Retina (tissue), 1 donor: ENCODE measurements at places on chromosomes 1 and 21.

- DNase-seq, result no peak
Observed at GRCh38 chr1:166844791-166845190, 5.5 kb downstream of the POGK start.

DNA sequence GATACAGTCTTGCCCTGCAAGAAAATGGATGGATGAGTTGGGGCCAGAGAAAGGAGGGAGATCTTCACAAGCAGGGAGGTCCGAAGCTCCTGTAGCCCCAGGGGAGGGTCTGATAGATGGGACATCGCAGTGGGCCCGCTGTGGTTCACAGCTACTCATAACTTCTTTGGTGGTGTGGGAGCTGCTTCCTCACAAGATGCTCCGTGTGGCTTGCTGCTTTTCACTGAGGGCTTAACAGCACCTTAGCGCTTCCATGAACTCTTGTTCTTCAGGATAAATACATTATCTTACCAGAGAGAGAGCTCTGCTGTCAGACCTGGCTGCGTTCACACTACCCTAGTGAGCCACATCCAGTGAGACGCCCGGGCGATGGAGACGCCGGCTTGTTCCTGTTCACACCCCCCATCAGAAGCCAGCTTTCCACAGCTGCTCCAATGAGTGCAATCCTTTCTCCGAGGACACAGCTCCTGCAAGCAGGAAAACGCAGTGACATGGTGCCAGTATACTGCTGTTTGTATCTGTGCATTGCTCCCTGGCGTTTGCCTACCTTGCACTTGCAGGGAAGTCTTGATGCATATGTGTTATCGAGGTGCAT lies 599.8 kb downstream of the AJAP1 start:
- no peak for DNase-seq

- no peak for DNase-seq
Observed at GRCh38 chr1:198680174-198680875, 41.5 kb downstream of the PTPRC start.

- no peak for DNase-seq
Observed at GRCh38 chr1:231216498-231216897, 24.5 kb upstream of the GNPAT start.

DNA sequence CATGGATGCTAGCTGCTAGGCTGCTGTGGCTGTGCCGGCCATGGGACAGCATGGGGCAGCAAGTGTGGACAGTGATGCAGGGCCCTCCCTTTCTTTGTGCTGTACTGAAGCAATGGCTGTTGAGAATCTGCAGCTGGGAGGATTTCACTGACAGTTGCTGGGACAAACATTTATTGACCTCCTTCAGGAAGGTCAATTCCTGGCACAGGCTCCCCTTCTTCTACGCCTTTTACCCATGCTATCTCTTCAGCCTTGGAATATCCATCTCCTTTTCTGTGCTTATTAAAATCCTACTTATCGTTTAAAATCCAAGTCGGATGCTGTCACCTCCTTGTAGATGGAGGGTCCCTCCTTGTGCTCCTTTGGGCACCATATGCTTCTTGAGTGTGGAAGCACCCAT lies 213.1 kb upstream of the USP24 start:
- peak; percentile 13 for DNase-seq

- no peak for DNase-seq
Observed at GRCh38 chr1:212364985-212365384, 49.7 kb downstream of the PACC1 start.
